Umbilical cord (tissue), 2 donors: ENCODE measurements at places on chromosomes 13 and 19.

DNA sequence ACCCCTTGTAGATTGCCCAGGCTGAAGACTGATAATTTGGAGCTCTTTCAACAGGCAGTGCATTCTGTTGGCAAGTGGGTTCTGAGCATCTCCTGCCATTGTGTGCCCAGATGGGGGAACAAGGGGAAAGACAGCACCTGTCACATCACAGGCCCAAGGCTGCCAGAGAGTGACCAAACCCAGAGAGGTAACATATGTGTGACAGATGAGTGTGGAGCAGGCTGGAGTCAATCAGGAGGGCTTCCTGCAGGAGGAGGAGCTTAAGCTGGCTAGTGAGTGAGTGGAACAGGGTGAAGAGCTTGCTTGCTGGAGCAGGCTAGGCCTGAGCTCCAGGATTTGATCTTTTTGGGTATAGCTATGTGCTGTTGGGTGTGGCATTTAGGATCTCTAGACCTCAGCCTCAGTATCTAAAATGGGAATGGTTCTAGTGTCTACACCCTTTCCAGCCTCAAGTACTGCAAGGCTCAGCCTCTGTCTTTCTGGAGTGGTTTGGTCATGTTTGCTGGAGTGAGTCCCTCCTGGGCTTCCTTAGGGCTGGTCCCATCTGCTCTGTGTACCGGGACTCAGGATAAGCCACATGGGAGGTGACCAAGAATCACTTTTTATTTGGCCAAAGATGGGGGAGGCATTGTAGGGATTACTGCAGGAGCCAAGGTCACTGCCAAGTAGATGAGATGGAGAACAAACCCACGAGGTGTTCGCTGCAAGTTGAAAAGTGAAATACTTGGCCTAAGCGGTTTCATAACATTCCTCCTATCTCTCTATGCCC is 152.4 kb upstream of the TSHZ3 start:
- DNase-seq, result no peak

- DNase-seq, result peak; percentile 26
Observed at GRCh38 chr13:51397262-51397941, 55.4 kb downstream of the INTS6 start.

DNA sequence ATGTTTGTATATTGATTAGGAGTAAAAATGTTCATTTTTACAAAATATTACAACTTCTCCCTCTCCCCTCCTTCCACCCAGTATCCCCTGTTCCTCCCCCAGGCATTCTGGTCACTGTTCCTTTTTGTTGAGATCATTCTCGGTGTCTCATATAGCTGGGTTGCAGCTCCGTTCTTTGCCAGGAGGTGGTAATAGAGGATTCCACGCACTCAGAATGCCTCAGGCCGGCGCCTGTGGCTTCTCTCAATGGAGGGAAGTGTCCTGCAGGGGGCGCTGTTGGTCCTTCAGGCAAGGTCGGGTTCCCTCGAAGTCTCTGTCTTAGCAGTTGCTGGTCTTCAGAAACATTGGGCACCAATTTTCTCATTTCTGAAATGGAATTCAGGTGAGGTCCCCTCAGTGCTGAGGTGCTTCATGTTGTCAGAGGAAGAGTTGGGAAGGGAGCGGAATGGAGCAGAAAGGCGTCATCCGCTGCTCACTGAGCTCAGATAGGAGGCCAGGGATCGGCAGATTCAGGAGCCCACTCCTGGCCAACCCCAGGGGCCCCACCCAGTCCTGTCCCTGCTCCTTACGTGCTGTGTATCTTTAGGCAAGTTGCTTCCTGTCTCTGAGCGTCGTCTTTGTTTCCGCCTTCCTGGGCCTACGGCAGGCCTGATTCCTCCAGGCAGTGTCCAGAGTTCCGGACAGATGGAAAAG is 10.3 kb upstream of the GARIN5A start:
- DNase-seq, result no peak

DNA sequence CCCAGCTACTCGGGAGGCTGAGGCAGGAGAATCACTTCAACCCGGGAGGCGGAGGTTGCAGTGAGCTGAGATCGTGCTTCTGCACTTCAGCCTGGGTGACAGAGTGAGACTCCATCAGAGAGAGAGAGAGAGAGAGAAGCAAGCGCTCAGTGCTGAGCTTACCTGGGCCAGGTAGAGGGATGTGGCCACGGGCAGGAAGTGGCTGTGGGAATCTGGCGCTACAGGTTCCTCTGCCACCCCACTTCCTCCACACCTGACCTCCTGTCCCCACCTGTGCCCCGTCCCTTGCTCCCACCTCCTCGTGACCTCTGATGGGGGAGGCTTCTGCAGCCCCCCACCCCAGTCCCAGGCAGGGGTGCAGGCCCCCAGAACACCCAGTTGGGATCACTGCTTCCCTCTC is 1.0 kb upstream of the NCCRP1 start:
- no peak for DNase-seq

DNA sequence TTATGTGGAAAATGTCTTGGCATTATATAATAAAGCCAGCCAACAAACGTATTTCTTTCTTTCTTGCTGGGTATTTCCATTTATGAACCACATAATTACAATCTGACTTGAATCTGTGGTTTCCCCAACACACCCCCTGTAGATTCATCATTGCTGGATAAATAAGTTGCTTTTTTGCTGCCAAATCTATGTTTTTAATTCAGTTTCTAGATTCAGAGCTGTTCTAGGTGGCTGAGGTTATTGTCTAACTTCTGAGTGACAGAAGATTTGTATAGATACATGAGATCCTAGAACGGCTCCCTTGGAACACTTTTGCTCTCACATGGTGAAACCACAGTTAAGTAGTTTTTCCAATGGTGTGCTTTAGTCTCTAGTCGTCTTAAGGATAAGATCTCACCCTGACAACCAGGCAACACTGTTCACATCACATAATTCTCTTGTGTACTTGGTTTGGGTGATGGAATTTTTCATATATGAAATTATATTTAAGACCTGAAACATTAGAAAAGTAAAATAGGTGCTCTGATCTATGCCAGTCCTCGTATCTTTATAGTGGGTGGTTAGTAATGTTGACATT is 239.1 kb downstream of the KLF12 start:
- DNase-seq, result peak; percentile 24

DNA sequence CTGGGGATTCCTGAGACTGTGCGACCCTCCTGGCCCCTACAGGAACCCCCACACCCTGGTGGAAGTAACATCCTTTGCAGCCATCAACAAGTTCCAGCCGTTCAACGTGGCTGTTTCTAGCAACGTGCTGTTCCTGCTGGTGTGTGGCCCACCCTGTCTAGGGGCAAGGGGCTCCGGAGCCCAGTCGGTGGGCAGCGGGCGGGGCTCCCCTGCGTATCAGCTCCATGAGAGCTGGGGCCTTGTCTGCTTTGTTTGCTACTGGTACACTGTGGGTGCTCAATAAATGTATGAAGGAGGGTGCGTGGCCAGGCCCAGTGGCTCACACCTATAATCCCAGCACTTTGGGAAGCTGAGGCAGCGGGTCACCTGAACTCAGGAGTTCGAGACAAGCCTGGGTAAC is 10.9 kb downstream of the MPND start:
- DNase-seq, result no peak

- DNase-seq, result peak; percentile 32
Observed at GRCh38 chr19:6730153-6730804, 7.1 kb downstream of the GPR108 start.

- DNase-seq, result no peak
Observed at GRCh38 chr13:21309542-21310172, 133.2 kb downstream of the MRPL57 start.

GRCh38 chr19:1274852-1275259 is 474 bp upstream of the FAM174C start:
- no peak for DNase-seq

- DNase-seq, result no peak
Observed at GRCh38 chr13:96816874-96817273, 177.4 kb downstream of the OXGR1 start.
